Heart right ventricle (tissue), 16 donors: ENCODE measurements at places on chromosomes 3 and 15. TPM values are rescaled to one million over a fixed set of nuclear protein-coding genes. Genes with fewer than 3 reads are reported as not detected.

The KBTBD13 gene
- total RNA-seq = 4.6 TPM

GRCh38 chr3:72745146-72745999, 102.9 kb downstream of the SHQ1 start:
- H3K4me3 ChIP-seq = no peak overlapping the region
- peaks cover 7% of the 10 kb centered on the region for H3K36me3 ChIP-seq
- DNase-seq = no peak
- H3K27me3 ChIP-seq = no peaks in the 10 kb centered on the region
- H3K4me1 ChIP-seq = peaks cover 6% of the 10 kb centered on the region
- no peak overlapping the region for H3K27ac ChIP-seq

The CLDN1 gene
- not detected for total RNA-seq

The OR4M2 gene
- not detected for total RNA-seq
